GF-D8 (cell line): ENCODE measurements at places on chromosomes 11 and 22.
A peak's percentile ranks its signal among the peaks of the same experiment; 100 is the strongest.

DNA sequence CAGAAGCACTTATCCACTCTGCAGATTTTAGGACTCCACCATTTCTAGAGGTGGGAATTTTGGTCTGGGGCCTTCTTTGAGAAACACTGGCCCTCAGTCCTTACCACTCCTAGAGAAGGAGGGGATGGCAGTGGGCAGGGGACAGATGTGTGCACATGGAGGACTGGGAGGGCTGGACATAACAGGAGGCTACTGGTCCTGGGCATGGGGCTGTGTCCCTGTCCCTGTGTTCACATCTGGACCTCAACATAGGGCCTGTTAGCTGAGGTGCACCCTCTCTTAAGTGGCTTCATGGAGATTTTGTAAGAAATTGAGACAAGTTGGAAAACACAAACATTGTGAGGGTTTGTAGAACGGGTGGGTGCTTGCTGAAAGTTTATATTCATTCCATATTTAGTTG, 103.4 kb downstream of the ATXN10 start:
- no peak for DNase-seq

DNA sequence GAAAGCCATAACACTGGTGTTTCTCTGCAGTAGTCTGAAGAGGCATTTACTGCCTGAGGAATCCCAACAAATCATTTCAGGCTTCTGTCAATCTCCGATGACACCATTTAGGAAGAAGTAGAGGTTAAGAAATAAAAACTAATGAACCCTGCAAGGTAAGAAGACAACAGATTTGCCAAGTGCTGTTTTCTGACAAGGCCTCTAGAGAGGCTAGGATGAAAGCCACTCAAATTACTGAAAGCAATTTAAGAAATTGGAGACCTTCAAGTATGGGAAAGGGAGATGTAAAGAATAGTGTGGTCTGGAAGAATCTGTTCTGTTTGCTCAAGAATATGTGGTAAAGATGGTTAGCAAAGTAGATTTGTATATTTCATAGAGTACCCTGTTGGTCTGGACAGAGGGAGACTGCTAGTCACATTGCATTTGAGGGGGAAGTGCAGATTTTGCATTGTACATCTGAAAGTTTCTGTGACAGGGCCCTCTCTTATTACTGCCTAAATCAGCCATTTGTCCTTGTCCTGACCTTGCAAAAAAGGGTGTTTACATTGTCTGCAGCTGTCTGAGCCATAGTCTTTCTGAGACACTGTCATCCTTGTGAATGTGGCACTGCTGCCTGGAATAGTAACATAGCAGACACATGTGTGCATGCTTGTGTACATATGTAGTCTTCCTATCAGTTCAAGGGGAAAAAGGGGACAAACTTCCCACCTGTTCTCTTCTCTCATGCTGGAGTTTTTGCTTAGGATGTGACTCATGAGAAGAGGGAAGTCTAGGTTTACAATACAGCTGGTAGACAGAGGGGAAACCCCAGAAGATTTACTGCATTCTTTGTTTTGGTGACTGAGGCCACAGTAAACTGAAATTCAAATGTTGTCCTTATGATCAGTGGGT, 640.2 kb upstream of the KIRREL3 start:
- DNase-seq: no peak

GRCh38 chr22:23503142-23503541, 76.9 kb downstream of the IGLL1 start:
- no peak for DNase-seq

DNA sequence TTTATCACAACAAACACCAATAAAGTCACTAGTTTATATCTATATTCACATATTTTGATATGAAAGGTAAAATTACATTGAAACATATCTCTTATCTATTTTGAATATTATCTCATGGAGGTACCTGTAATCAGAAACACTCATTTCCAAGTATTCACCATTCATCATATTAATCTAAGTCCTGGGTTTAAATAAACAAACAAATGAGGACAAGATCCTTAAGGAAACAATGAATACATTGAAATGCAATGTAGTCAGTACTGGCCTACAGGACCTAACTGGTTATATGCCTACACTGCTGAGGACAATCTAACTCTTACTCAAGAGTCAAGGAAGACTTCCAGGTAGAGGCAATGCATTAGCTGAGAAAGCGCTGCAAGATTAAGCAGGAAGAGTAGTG, 1411.9 kb upstream of the RAG2 start:
- DNase-seq: no peak

DNA sequence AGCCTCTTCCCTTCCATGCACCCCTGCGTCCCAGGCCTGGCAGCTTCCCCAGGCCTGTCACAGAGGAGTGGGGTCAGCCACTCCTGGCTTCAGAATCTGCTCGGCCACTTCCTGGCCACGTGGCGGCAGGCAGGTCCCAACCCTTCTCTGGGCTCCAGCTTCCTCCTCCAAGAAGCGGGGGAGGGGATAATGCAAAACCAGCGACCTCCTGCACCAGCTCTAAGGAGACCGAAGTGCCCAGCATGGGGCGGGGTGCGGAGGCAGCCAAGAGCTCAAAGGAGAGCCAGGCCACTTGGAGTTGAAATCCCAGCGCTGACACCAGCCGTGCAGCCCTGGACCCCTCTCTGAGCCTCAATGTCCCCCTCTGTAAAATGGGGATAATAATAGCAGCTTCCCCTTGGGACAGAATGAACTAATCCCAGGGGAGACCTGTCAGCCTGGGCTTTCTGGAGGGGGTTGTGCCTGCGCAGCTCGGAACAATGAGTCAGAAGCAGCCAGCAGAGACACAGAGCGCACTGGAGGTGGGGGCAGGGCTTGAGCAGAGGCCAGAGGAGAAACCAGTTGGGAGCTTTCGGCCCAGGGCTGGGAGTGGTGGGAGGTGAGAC, 22.8 kb upstream of the PICK1 start:
- DNase-seq: no peak

DNA sequence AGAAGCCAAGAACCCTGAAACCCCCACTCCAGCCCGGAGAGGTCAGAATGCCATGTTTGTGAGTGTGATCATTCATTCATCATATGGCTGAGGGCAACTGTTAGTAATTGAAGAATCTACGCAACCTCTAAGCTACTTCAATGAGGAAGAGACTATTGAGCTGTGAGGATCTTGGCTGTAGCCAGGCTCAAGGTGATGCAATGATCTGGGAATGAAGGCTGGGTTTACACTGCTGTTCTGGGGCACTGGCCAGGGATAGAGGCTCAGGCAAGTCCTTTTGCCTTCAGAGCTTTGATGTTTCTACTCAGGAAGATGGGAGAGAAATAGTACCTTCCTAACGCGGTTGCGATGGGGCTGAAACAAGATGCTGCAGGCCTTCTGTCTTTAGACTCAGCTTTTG, 12.9 kb downstream of the CRYBB2 start:
- no peak for DNase-seq

- no peak for DNase-seq
Observed at GRCh38 chr11:83034673-83035014, 37.1 kb downstream of the RAB30 start.

- DNase-seq: no peak
Observed at GRCh38 chr22:47781427-47782111, 1019.1 kb downstream of the TBC1D22A start.

- DNase-seq: no peak
Observed at GRCh38 chr11:20563866-20564265, 35.5 kb upstream of the SLC6A5 start.

DNA sequence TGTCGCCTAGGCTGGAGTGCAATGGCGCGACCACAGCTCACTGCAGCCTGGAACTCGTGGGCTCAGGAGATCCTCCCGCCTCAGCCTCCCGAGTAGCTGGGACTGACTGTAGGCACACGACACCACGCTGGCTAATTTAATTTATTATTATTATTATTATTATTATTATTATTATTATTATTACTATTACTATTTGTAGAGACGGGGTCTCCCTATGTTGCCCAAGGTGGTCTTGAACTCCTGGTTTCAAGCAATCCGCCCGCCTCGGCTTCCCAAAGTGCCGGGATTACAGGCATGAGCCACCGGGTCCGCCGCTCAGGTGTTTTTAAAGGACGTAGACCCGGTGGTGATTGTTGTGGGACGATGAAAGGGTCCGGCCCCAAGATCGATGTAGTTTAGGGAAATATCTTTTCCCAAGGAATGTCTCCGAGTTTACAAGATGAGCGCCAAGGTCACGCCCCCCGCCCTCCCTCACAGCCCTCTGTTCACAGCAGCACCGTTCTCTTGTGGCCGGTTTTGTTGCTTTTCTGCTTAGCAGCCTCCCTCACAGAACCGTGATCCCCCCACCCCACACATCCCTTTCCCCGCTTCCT, 728 bp upstream of the POGLUT3 start:
- no peak for DNase-seq

DNA sequence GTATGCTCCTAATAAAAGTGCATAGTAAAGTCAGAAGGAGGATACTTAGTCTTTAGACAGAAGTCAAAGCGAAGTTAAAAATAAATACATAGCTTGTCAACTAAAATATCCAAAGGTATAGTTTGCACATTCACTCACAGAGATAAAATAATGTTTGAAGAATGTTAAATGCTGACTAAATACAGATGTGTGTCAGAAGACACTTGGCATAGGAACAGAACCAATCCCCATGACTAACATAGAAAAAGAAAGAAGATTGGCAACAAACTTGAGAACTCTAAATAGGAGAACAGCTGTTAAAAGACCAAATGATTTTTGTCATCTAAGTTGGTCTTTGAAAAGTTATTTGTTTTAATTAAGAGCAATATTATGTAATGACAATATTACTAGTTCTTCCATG, 1172.1 kb upstream of the RAG2 start:
- DNase-seq: no peak

DNA sequence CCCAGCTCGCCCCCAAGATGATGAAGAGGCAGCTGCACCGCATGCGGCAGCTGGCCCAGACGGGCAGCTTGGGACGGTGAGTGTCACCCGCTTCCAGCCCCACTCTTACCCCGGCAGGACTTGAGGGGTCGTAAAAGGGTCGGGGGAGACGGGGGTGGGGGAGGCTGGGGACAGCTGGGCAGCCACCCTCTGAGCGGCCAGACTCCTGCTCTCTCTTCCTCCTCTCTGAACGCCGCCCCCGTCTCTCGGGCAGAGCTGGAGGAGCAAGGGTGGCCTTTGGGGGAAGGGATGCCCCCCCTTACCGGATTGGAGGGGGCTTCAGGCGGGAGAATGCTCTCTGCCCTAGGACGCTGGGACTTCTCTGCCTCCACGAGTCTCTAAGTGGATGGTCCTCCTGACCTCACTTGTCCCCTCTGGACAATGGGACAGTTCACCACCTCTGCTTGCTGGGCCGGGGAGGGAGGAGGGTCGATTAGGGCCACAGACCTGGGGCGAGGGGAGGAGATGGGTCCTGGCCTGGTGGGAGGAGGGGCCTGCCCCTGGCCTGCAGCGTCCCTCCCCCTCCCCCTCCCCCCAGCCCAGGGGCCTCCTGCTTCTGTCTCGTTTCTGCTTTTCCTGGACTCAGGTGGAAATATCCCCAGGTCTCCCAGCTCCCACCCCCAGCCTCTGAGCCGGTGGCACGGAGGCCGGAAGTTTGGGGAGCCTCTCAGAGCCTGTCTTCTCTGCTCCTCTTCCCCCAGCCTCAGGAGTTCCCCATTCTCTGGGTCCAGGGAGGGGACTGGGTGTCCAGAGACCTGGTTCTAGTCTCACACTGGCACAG, 512 bp downstream of the SH3BP1 start:
- DNase-seq: peak; percentile 33

DNA sequence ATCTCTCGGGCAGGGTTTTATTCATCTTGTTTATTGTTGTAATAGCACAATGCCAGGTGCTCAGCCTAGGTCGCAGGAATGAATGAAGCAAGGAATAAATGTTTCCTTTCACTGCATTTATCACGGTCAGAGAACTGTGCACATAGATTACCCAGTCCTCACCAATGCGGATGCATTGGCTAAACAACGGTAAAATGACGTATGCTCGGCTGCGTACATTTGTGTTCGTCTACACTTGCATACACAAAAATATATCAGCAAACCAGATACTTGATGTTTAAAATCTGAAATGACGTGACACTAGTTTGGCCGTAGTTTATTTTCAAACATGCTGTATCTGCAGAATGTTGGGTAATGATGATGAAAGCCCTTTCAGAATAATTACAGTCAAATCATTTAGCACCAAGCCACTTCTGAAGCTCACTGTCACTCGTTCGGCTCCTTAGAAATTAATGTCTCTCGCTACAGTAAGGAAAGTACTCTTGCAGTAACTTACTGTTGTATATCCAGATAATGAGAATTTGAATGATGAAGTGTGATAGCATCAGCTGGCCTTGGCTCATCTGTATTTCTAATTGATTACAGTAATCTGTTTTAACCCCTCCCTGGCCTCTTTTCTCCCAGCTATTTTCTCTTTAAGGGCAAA, 268.9 kb downstream of the LRRC4C start:
- no peak for DNase-seq

GRCh38 chr11:33476945-33477606, 219.9 kb downstream of the HIPK3 start:
- no peak for DNase-seq

GRCh38 chr22:24424001-24424900, 3.1 kb upstream of the ADORA2A start:
- no peak for DNase-seq

GRCh38 chr11:125448136-125448535, 47.9 kb downstream of the FEZ1 start:
- no peak for DNase-seq

GRCh38 chr11:83713708-83714107, 427.5 kb upstream of the CCDC90B start:
- DNase-seq: no peak

DNA sequence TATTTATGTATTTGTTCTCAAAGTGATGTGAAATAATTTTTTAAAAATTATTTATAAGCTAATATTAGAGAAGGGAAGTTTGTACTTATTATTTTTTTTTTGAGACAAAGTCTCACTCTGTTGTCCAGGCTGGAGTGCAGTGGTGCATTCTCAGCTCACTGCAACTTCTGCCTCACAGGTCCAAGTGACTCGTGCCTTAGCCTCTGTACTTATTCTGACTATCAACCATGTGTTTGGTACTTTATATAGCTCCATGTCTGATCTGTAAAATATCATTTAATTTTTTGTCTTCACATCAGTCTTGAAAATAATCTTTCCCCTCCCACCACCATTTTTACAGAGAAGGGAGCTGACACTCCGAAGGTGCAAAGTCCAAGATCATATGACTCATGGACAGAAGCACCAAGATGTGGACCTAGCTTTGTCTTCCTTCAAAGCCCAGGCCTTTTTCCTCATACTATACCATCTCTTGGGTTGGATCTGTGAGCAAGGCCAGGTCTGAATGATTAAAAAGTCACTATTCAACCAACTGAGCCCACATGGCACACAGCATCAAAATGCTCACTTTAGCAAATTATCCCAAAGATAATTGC, 32.4 kb upstream of the EED start:
- no peak for DNase-seq

GRCh38 chr22:37994049-37994448, 9.7 kb upstream of the SOX10 start:
- DNase-seq: no peak

GRCh38 chr22:37220543-37220981, 8.3 kb upstream of the SSTR3 start:
- no peak for DNase-seq

DNA sequence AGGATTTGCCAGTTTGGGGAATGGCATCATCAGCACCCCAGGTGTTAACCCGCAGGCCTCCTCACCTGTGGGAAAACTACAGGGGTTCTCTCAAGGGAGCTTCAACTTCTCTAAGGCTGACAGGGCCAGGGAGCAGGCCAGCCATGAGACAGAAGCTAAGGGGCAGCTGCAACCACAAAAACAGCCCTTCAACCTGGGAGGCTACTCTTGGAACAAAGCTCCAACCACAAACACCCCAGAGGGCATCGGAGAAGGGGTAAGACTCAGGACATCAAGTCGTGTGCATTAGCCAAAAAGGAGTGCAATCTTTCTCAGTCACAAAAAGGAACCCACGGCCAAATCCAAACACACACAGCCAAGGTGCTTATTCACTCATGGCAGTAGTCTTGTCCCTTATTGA, 103.0 kb downstream of the PLEKHA7 start:
- no peak for DNase-seq
